NK-92 treated with Interleukin-12 subunit alpha and Interleukin-12 subunit beta, amount 100 ng/mL, for 24 hours (cell line): ENCODE measurements at places on chromosomes 12 and 14.

GRCh38 chr12:105978276-105978675 lies 160.5 kb downstream of the NUAK1 start:
- no peak for DNase-seq

DNA sequence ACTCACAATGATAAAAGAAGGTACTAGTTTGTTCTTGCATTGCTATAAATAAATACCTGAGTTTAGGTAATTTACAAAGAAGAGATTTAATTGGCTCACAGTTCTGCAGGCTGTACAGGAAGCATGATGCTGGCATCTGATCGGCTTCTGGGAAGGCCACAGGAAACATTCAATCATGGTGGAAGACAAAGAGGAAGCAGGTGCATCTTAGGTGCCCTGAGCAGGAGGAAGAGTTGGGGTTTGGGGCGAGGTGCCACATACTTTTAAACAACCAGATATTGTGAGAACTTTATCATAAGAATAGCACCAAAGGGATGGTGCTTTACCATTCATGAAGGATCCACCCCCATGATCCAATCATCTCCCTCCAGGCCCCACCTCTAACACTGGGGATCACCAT lies 752.6 kb upstream of the FLRT2 start:
- no peak for DNase-seq

DNA sequence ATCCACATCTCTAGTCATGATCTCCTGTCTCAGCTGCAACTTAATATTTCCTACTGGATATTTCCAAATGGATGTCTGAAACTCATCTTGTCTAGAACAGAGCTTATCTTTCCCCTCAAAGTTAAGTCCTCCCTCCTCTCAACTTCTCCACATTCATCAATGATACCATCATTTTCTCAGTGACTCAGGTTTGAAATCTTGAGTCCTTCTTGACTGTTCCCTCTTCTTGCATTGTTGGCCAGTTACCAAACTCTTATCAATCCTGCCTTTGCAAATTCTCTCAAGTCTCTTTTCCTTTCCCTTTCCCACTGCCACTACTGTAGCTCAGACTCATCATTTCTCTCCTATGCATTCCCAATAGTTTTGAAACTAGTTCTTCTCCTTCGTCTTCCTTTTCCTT lies 14.3 kb upstream of the CHURC1 start:
- DNase-seq, result no peak

DNA sequence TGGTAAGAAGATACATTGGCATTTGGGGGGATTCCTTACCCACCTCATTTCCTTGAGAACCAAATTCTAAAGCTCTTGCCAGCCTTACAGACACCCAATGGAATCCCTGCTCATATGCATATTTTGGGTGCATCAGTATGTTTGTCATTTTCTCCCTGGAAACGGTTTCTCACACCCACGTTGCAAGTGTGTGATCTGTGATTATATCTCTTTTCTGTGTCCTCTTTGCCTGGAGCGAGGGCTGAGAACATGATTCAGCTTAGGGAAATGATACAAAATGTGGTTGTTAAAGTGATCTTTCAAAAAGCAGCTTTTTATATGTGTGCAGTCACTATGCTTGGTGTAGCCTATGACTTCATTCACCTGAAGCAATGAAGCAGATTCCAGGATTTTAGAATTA lies 52.0 kb downstream of the KCNMB4 start:
- no peak for DNase-seq

- DNase-seq, result no peak
Measured at GRCh38 chr12:2749580-2749979, 45.2 kb upstream of the FKBP4 start.
